ENCODE measurements at places on chromosomes 13 and 19.

- DNase-seq, result no peak
Observed at GRCh38 chr13:99356012-99356261, 48.7 kb upstream of the GPR183 start.

DNA sequence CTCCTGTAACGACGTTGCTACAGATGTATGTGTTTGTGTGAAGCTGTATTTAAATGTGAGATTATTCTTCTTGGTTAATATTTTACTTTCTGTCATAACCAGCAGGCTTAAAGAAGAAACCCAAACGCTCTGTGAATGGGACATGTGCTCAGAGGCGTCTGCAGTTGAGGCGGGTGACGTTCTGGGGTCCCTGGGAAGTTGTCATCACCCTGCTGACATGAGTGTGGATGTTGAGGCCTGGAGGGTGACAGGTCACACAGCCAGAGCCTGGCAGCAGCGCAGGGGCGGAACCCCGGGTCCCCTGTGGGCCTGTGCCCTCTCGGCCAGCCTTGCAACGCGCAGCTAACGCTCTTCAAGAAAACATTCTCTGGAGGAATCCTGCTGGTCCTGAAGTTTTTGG is 16.6 kb downstream of the RASA3 start:
- DNase-seq, result no peak

- DNase-seq, result no peak
Observed at GRCh38 chr13:26759249-26759906, 1.2 kb downstream of the GPR12 start.

DNA sequence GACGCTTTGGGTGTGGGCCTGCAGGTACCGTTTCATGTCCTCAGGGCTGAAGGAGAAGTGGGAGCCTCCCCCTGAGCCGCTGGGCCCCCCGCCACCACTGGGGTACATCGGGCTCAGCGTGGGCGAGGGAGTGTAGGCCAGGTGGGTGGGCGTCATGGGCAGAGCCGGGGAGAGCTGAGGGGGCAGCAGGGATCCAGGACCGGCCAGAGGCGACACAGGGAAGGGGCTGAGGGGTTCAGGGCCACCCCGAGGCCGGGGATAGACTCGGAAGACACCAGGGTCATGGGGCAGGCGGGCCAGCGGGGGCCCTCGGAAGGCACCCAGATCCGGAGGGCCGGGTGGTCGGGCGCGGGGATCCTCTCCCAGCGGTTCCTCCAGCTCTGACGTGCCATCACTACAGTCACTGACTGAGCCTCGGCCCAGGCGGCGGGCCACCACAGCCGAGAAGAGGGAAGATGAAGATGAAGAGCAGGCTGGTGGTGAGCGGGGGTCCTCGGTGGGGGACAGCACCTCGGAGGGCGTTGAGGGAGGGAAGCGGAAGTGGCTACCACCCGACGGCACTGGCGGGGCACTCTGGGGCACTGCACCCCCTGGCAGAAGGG is 5.7 kb downstream of the ERF start:
- DNase-seq, result no peak

DNA sequence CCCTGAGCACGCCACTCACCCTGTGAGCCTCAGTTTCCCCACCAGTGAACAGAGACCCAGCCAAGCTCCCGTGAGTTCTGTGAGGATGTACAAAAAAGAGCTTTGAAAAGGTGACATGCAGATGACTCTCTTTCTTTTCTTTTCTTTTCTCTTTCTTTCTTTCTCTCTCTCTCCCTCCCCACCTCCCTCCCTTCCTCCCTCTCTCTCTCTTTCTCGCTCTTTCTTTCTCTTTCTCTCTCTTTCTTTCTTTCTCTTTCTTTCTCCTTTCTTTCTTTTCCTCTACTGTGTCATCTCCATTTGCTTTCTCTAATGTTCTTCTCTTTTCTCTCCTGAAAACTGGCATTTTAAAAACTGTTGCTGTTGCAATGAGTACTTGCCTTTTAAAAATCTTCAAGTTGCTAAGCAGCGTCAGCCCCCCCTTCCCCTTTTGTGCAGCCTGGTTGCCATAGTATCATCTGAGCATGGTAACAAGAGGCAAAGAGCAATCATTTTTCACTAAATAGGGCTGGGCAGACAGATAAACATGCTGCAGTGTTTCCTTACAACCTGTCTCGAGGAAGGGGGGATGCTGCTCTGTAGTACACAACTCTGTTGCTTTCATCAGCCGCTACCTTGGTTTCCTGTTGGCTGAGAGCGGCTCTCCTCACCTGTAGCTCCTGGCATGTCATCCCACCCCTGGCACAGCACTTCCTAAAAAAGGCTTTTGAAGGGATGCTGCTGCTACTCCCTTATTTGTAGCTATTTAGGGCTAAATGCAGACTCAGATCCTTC is 108.7 kb upstream of the MBNL2 start:
- DNase-seq, result peak; percentile 39

- DNase-seq, result no peak
Observed at GRCh38 chr19:6752256-6753177, 13.0 kb downstream of the TRIP10 start.

DNA sequence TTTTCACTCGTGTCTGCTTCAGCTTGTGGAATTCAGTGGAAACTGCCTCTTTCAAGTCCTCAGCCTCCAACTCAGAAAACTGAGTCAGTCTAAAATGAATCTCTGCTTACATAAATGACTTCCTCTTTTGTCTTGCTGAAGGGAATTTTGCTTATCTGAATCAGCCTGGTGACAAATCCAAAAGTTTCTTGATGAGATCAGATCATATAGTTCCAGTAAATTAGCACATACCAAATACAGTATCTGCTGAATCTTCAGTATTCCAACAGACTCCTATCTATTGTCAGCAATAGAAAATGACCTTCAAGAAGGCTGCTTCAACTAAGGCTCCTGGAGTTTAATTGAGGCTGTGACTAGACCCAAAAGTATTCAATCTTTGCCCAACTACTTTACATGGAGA is 290.0 kb downstream of the MZT1 start:
- no peak for DNase-seq

- no peak for DNase-seq
Observed at GRCh38 chr19:50639121-50640112, at the start of gene SYT3. Gene SYT3, minus strand, starts transcription at chr19:50639881. Its CDS starts 2,470 bp downstream, at chr19:50637411.

DNA sequence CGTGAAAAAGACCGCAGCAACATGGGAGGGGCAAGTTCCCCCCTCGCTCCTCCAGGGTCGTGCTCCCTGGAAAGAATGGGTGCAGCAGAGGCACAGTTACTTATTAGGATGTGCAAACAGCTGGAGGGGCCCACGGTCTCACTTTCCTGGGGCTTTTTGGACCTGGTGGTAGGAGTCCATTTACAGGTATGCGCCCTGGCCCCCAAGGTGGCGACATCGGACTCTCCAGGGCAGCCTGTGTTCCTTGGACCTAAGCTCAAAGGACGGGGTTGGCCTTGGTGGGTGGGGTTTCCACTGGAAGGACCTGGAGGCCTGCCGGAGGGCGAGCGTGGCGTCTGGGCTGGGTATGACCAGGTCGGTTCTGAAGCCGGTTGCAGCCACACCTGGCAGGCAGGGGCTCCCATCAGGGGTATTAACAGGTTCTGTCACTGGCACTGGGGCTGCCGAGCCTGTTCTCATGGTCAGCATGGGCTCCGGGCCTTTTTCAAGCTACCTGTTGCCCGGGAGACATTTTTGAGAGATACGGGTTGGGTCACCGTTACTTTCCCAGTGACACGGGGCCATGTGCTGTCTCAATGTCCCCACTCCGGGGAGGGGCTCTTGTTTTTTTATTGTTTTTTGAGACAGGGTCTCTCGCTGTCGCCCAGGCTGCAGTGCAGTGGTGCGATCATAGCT is 5.9 kb downstream of the ZFR2 start:
- no peak for DNase-seq

GRCh38 chr19:46772170-46773017 is 16.0 kb downstream of the SLC1A5 start:
- DNase-seq, result no peak

GRCh38 chr19:45137179-45137761 is 23.5 kb downstream of the NKPD1 start:
- DNase-seq, result no peak

DNA sequence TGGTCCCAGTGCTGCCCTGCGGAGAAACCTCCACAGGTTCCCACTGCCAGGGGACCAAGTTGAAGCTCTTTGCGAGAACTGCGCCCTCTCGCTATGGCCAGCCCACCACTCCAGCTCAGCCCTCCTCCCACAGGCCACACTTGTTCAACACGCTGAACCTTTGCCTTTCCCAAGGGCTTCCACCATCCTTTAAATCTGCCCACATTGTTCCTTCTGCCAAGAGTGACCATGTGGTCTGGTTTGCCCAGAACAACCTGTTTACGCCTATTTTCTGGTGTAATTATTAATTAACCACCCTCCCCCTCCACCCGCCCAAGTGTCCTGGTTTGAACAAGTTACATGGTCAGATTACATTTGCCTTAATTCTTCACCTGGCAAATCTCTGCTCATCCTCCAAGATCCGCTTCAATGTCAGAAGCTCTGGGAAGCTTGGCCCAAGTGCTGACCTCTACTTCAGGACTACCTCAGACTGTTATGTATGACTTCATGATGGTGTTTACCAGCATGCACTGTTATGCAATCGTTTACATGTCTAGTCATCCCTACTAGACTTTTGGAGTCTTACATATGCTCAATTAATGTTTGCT is 12.0 kb upstream of the USP12 start:
- no peak for DNase-seq

DNA sequence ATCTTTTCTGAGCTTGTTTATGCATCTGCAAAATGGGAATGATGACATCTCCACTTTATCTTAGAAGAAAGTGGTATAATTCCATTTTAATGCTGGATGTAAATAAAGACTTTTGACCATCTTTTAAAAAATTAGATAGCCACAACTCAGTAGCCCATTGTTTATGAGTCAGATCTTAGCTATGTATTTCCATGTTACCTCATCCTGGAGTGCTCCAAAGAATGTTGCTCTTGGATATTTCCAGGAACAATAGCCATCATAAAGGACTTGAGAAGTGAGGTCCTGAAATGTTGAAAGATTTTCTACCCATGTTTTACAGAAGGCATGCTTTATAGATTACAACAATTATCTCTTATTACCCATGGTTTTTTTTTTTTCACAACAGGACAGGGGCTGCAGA is 229.3 kb upstream of the EDNRB start:
- DNase-seq, result no peak

GRCh38 chr19:50203281-50204080 is at the start of gene MYH14:
Gene MYH14, plus strand, starts transcription at chr19:50203622. Its CDS starts 6,744 bp downstream, at chr19:50210366.
- peak; percentile 95 for DNase-seq

DNA sequence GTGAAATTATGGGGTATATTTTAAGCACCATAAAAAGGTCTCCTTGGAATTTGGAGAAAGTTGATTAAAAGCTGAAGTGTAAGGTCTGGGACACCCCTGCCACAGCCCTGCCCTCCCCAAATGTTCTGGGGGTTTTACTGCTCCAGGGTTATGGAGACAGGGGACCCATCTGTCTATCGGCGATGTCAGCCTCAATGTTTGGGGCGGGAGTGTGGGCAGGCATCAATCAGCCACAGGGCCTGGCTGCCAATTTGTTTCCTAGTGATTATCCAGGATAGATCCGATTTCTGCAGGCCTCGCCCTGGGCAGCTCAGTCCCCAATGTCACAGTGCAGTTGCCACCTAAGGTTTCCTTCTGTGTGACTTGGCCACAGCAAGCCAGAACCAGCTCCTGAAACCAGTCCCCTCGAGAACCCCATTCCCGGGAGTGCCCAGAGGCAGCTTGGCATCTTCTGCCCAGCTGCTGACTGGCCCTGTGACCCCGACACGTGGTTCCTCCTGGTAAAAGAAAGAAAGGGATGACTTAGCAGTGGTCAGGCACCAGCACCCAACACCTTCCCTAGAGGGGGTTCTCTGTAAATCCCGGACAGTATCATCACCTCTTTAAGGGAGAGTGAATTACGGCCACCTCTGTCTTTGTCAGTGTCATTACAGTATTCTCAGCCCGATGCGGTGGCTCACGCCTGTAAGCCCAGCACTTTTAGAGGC is 41.6 kb downstream of the MYO9B start:
- no peak for DNase-seq

DNA sequence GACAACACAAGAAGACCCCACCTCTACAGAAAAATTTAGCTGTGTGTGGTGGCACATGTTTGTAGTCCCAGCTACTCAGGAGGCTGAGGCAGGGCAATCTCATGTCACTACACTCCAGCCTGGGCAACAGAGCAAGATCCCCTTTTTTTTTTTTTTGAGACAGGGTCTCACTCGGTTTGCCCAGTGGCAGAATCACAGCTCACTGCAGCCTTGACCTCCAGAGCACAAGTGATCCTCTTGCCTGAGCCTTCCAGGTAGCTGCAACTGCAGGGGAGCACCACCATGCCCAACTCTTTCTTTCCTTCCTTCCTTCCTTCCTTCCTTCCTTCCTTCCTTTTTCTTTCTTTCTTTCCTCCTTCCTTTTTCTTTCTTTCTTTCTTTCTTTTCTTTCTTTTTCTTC is 4.2 kb upstream of the CLEC4G start:
- no peak for DNase-seq

- no peak for DNase-seq
Observed at GRCh38 chr13:44790289-44790688, 199.0 kb downstream of the NUFIP1 start.

- DNase-seq, result no peak
Observed at GRCh38 chr19:18287836-18288772, 6.7 kb upstream of the JUND start.

- DNase-seq, result no peak
Observed at GRCh38 chr19:41694196-41694595, 6.1 kb upstream of the CEACAM7 start.

DNA sequence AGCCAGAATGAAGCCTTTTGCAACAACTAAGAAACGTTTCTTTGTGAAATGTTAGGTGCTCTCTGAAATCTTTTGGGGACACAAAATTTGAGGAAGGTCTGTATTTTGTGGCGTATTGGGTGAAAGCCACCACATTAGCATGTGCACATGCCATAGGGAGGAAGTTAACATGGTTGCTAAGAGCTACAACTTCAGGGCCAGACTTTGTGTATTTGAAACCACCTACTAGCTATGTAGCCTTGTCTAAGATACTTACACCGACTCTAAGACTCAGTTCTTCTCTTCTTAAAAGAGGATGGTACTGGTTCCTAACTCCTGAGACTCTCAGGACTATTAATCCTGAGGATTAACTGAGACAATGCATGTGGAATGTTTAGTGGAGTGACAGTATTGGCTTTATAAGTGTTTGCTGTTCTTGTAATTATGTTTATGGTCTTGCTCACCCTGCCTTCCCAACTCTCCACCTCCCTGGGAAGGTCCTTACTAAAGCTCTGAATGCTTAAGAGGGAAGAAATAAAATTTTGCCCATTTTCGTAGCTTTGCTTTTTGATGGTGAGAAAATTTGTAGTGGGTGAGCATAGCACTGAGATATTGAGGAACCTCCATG is 15.5 kb downstream of the SERP2 start:
- no peak for DNase-seq

- no peak for DNase-seq
Observed at GRCh38 chr13:59700281-59700680, 463.4 kb downstream of the DIAPH3 start.

DNA sequence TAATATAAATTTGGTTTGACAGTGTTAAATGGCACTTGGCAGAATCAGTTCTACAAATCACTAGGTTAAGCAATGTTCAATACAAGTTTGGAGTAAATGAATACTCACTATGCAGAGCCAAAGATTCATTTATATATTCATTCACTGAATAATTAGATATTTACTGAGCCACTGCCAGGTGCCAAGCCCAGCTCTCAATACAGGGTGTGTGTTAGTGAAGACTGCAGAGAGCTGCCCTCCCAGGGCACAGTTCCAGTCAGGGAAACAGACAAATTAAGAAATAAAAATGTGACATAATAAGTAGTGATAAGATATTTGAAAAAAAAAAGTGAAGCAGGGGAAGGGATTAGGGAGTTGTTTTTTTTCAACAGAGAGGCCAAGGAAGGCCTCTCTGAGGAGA is 411.7 kb downstream of the KCNRG start:
- no peak for DNase-seq

Measured in NCI-H774 (cell line).